ENCODE measurements at places on chromosomes 1 and 21.
A peak's percentile ranks its signal among the peaks of the same experiment; 100 is the strongest.

- peak; percentile 41 for DNase-seq
Observed at GRCh38 chr1:170765712-170766330, 101.9 kb downstream of the PRRX1 start.

- DNase-seq = peak; percentile 60
Observed at GRCh38 chr21:39390212-39390765, 41.4 kb upstream of the HMGN1 start.

DNA sequence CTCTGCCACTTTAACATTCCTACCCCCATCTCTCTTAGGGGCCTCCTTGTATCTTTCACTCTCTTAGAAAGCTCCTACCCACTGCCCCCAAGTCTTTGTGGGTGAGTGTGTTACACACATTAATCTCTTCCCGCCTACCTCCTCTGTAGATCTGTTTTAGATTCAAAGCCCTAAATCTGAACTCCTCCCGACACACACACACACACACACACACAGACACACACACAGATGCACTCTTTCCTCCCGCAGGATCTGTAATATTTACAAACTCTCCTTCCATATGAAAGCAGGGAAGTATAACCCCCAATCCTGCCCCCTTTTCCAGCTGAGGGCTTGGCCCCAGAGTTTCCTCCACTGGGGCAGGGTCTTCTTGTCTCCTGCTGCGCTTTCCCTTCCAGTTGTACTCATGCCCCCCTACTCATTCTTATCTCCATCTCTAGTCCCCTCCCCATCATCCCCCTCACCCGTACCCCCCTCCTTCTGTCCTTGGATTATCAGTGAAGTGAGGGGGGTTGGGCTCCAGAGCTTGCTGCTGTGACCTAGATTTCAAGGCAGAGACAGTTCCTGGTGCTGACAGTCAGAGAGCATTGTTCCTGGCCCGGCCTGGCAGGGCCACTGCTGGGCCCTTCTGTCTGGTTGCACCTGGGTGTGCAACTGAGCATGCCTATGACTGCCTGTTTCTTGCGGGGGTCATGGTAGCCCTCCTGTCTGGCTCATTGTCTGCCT is 4.3 kb downstream of the PEA15 start:
- peak; percentile 50 for DNase-seq

DNA sequence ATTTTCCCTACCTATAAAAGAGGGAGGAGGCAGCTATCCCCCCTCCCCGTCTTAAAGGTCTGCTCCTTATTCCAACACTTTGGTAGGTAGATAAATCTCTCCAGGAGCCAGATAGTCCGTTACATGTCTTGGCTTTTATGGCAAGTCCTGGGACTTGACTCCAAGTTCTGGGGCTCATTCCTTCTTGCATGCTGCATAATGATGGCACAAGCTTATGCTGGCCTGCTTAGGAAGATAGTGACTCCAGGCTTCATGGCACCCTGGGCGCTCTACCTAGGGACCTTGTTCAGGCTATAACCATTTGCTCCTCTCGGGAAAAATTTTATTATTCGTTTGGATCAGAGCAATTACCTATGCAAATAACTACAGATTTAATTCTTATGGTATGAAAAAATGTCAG is 3.7 kb downstream of the SLAMF1 start:
- DNase-seq = no peak

DNA sequence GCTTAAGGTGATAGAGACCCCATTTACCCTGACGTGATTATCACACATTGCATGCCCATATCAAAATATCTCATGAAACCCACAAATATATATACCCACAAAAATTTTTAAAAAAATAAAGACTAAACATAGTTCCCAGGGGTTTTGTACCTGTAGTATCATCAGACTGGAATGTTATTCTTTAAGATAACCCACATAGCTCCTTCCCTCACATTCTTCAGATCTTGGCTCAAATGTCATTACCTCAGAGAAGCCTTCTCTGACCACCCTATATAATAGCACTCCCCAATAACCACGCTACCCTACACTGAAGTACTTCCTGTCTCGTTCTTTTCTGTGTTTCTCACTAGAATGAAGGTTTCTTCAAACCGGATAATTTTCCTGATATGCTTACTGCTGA is 138.3 kb upstream of the SNX7 start:
- no peak for DNase-seq

- no peak for DNase-seq
Observed at GRCh38 chr1:86259390-86259789, 102.8 kb upstream of the COL24A1 start.

GRCh38 chr1:55257958-55258357 is 42.8 kb upstream of the USP24 start:
- no peak for DNase-seq

- no peak for DNase-seq
Observed at GRCh38 chr1:59967141-59967697, 40.6 kb upstream of the CYP2J2 start.

GRCh38 chr1:206439205-206439604 is 31.1 kb upstream of the IKBKE start:
- no peak for DNase-seq

GRCh38 chr21:34023691-34024373 is 49.5 kb upstream of the MRPS6 start:
- DNase-seq = no peak

- DNase-seq = peak; percentile 41
Observed at GRCh38 chr1:171506525-171507304, 21.4 kb downstream of the PRRC2C start.

- DNase-seq = peak; percentile 66
Observed at GRCh38 chr1:17437580-17438317, 1.7 kb downstream of the RCC2 start.

- DNase-seq = peak; percentile 11
Observed at GRCh38 chr1:35835398-35835797, 27.6 kb downstream of the AGO4 start.
